ENCODE measurements at places on chromosomes 7 and 10.

DNA sequence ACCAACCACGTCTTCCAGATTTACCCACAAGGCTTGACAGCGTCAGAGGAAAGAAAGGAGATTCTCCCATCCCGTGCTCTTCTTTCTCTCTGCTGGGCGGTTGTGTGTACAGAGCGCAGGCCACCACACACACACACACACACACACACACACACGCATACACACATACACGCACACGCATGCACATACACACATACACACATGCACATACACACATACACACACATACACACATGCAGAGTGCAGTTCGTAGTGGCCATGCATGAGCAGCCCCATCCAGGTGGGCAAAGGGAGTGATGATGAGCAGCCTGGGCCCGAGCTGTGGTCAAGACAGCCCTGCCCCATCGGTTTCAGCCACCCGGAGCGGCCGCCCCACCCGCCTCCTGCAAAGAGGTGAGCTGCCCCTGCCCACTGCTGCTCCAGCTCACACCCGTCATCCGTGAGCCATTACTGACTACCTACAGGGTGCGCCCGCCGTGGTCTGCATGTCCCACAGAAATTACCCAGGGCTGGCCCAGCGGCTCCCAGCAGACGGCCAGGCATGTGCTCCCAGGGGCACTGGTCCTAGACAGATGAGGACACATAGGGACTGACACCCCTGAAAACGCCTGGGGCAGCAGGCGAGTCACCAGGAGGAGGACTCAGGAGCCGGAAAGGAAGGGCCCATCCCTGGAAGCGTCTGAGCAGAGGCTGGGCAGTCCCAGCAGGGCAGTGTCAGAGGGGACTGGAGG lies 69.6 kb downstream of the ASB13 start:
- no peak for DNase-seq

- DNase-seq, result peak; percentile 80
Measured at GRCh38 chr7:110839866-110840265, 251.1 kb upstream of the LRRN3 start.

- no peak for DNase-seq
Measured at GRCh38 chr10:6164271-6165095, 38.2 kb upstream of the PFKFB3 start.

GRCh38 chr10:30559180-30559579 lies 70.4 kb downstream of the LYZL2 start:
- no peak for DNase-seq

DNA sequence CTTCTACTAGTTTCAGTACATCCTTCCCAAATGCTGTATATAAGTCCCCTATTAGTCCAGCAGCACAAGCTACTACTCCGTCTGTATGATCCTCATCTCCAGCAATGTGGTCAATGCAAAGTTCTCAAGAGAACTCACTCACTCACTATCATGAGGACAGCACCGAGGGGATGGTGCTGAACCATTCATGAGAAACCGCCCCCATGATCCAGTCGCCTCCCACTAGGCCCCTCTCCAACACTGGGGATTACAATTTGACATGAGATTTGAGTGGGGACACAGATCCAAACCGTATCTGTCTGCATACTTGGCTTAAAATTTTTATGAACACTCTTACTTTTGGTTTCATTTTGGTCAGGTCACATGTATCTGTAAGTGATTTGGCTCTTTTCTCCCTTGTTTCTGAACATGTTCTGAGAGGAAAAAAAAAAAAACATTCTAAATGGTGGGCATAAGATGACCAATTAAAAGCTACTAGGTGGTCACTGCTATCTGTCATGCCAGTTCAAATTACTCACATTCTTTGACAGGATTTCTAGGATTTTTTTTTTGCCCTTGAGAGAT lies 60.1 kb downstream of the ZNF783 start:
- no peak for DNase-seq

GRCh38 chr7:116669769-116670168 lies 2.2 kb upstream of the MET start:
- no peak for DNase-seq

GRCh38 chr10:3887404-3887803 lies 102.4 kb upstream of the KLF6 start:
- DNase-seq, result no peak

DNA sequence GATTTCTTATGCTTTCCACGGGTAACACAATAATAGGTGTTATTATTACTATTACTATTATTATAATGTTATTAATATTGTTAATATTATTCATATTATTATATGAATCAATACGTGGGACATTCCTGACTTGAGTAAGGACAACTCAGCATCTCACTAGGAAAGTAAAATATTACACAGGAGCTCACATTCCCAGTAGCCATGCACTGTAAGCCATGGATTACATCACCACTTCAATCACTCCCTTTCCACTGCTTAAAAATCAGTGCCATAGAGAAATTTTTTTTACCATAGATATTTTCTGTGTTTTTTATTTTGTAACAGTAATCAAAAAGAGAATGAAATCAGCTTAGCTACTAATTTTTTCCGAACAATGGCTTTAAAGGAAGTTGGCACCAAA lies 68.5 kb upstream of the DGKI start:
- no peak for DNase-seq

DNA sequence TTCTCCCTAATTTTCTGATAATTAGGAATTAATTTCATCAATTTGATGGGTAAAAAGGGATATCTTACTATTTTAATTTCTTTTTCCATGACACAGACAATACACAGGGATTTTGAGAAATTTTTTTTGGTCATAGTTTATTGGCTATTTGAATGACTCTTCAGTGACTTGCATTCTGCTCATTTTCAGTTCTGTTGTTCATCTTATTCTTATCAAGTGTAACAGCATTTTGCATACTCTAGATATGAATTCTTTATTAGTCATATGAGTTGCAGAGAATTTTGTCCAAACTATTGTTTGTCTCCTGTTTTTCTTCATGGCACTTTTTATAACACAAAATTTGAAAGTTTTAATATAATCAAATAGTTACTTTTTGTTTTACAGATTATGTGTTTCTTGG lies 41.7 kb downstream of the MKLN1 start:
- no peak for DNase-seq

GRCh38 chr7:142535123-142535779 lies 214.0 kb upstream of the PRSS1 start:
- peak; percentile 43 for DNase-seq

DNA sequence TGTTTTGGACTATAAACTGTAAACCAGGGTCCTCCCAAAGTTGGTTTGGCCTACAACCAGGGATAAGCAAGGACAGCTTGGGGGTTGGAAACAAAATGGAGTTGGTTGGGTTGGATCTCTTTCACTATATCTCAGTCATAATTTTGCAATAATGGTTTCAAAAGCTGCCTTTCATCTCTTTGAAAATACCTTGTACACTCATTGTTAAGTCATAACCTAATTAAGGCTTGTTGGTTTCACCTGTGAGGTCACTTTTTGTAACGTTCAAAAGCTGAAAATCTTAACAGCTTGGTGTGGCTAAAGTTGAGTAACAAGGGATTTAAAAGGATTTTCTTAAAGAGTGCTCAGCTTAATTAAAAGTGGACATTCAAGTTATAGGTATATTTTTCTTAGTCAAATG lies 476.1 kb downstream of the IPMK start:
- DNase-seq, result no peak

GRCh38 chr7:48035967-48036478 lies 680 bp downstream of the C7orf57 start:
- DNase-seq, result no peak

GRCh38 chr10:90047243-90047729 lies 345.9 kb downstream of the KIF20B start:
- DNase-seq, result no peak
